ENCODE measurements at places on chromosomes 7 and 10.

DNA sequence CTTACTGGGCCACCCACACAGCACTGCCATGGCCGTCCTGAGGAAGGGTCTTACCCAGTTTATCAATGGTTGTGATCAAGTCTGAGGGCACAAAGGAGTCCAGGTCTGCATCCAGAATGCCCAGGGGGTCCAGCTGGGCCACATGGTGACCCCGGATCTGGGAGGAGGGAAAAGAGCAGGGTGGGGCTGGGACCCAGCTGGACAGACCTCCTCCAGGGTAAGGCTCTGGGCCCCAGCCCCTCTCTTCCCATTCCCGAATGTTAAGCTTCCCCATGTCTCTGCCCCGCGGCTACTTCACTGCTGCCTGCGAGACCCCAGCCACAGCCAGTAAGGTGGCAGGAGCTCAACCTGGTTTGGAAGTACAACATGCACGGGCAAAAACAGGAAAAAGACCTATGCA, 9.5 kb downstream of the OGDHL start:
- DNase-seq: no peak

DNA sequence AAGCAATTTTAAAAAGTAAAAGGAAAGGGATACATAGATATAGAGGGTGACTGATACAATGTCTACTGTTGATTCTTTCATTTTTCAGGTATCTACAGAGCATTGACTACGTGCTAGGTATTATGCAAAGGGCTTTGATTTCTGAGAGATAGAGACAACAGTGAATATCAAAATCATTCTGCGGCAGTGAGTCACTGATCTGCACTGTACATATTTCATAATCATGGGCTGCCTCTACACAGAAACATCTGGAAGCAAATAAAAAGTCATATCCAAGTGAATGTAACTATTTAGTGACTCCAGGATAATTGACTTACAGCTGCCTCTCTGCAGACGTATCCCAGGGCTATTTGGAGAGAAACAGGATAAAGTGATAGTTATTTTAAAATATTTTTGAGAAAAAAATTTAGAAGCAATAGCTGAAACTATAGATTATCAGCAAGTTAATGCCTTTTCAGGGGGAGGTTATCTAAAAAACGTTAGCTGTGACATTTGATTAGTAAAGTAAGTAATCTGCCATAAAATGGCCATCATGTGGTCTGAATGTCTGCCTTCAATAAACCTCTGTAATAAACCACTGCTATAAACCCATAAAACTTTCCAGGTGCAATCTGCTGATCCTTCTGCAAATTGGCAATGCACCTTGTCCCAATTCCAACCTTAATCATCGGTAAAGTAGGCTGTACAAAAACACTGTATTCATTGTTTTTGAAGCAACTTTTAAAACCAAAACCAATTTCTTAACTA, 43.7 kb downstream of the CPXM2 start:
- no peak for DNase-seq

DNA sequence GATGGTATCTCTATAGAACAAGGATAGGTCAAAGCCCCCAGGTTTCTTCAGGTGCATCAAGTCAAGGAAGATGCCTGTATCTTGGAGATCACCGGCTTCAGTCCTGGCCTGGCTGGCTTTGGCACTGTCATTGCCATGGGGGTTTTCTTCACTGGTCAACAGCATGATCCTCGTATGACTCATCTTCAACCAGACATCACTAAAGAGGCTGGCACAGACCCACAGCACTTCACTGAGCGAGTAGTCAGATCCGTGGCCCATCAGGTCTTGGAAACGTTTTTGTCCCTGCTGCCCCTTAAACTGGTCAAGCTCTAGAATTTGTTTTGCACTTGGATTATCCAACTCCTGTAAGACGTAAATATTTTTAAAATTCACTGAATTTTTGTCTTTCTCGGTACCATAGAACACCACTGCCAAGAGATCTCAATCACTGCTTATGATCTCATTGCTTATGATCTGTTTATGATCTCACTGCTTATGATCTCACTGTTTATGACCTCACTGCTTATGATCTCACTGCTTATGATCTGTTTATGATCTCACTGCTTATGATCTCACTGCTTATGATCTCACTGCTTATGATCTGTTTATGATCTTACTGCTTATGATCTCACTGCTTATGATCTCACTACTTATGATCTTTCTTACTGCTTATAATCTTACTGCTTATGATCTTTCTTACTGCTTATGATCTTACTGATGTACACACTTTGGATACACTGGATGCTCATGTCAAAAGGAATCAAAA, 135.2 kb downstream of the CYP26A1 start:
- no peak for DNase-seq

- no peak for DNase-seq
Measured at GRCh38 chr10:30573721-30574431, 55.7 kb downstream of the LYZL2 start.

- DNase-seq: peak; percentile 7
Measured at GRCh38 chr10:33160151-33160550, 174.3 kb downstream of the NRP1 start.

DNA sequence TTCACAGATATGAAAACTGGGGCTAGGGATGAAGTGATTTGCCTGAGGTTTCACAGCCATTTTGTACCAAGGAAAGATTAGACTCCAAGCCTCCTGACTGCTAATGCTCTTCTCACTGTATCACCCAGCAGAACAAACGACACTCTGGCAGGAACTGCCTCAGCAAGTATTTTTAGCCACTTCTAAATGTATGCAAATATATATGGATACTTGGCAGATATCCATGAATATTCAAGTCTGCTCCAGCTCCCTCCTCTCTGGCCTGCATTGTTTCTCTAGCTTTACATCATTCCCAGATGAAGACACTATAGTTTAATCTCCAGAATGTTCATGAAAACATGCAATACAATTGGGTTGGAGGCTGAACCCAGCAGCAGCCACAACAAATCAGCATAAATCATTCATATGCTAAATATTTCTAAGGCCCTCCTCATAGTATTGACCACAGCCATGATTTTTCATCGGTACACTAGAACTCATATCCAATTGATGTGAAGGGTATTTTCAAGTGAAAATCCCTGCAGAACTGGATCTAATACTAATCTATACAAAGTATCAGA, 65.5 kb downstream of the HPSE2 start:
- no peak for DNase-seq

- no peak for DNase-seq
Measured at GRCh38 chr10:89115876-89116627, 91.1 kb downstream of the CH25H start.

GRCh38 chr10:32245760-32246159, 101.2 kb downstream of the EPC1 start:
- no peak for DNase-seq

GRCh38 chr10:43891241-43891640, 242.6 kb upstream of the ZNF32 start:
- DNase-seq: no peak

DNA sequence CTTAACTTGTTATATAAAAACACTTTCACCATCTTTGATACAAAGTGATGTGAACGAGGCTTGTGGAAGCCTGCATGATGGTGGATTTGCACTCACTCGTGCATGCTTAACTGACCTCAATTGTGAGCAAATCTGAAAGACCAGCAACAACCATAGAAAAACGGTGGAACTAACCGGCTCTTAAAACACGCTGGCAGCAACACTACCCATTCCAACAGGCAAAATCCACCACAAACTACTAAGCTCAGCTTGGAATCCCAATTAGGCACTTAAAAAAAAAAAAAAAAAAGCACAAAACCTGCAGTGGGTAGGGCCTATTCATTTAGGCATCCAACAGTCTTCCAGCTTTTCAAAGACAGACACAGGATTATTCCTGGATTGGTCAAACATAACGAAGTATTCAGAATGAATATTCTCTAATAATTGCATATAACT, 1.8 kb downstream of the GDI2 start:
- no peak for DNase-seq

- no peak for DNase-seq
Measured at GRCh38 chr10:35271086-35271858, 65.0 kb upstream of the CCNY start.

- DNase-seq: no peak
Measured at GRCh38 chr10:78203915-78204818, 170.5 kb downstream of the RPS24 start.

- no peak for DNase-seq
Measured at GRCh38 chr10:26844396-26844975, 16.3 kb downstream of the ABI1 start.

DNA sequence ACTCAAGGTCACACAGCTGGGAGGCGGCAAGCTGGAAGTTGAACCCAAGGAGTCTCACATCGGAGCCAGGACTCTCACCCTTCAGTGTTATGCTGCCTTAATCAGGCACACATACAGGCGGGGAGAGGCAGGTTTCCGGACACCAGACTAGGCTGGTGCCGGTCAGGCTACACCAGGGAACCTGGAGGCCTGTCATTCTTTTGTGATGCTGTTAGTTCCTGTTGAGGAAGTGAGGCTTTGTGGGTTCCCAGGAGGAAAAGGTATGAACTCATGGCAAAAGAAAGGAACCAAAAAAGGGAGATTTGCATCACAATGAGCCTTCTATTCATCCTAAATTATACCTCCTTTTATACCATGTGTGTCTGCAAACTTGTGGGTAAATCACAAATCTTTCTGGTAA, 103.8 kb downstream of the TCF7L2 start:
- peak; percentile 93 for DNase-seq

- no peak for DNase-seq
Measured at GRCh38 chr10:61921143-61921542, 19.6 kb downstream of the ARID5B start.
